ENCODE measurements at places on chromosomes 11 and 22. TPM values are rescaled to one million over a fixed set of nuclear protein-coding genes. Genes with fewer than 3 reads are reported as not detected.

DNA sequence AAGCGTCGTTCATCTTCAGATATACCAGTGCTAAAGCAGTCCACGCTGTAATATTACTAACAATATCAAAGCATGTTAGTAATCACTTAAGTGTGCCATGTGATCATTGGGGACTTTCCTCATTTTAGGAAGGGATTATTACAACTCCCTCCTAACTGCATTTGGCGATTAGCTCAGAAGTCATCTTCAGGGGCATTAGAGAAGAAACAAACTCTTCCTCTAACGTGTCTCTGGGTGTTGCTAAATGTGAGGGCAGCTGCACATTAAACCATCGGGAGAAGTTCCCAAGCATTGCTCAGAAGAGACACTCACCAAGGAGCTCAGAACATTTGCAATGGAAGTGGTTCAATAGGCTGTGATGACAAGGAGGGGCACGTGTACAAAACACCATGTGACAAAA, 17.2 kb downstream of the TESMIN start:
- no peak for DNase-seq

- no peak for DNase-seq
Measured at GRCh38 chr11:88179971-88180629, 4.9 kb upstream of the RAB38 start.

ARAP1 gene
- total RNA-seq: 66.6 TPM

ABCG4 gene
- 0.40 TPM for total RNA-seq

DNA sequence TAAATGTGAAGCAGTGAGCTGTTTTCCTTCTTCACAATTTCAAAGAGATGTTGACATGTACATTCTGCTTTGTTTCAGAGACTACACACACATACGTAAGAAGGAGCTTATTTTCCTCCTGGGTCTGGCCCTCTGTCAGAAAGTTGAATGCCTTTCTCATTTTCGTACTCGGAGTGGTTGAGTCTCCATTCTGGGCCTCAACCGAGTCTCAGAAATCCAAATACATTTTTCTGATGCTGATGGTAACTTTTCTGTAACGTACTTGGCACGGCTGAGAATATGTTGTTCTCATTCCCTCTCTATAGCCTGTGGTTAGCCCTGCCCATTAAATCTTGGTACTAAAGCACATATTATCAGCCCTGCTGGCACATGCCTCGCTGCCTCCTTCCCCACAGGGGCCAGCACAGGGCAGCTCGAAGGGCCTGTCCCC, 25.3 kb downstream of the PARVA start:
- DNase-seq: no peak

GRCh38 chr22:45102896-45103420, 60.8 kb upstream of the NUP50 start:
- DNase-seq: no peak

DNA sequence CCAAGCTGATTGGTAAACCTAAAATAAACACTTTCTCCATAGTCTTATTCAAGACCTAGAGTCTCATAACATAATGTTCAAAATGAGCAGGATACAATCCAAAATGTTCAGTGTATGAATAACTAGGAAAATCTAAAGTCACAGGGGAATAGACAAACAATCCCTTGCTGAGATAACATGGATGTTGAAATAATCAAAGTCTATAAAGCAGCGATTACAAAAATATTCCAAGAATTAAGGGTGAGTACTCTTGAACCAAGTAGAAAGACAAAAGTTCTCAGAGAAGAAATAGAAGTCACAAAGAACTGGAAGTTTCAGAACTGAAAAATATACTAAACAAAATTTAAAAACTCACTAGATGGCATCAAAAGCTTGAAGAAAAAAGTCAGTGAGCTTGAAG, 561.0 kb downstream of the INSC start:
- no peak for DNase-seq

F2 gene
- total RNA-seq: not detected

- no peak for DNase-seq
Measured at GRCh38 chr22:30994960-30995359, 25.9 kb downstream of the TUG1 start.

CD82 gene
- 44.9 TPM for total RNA-seq

DNA sequence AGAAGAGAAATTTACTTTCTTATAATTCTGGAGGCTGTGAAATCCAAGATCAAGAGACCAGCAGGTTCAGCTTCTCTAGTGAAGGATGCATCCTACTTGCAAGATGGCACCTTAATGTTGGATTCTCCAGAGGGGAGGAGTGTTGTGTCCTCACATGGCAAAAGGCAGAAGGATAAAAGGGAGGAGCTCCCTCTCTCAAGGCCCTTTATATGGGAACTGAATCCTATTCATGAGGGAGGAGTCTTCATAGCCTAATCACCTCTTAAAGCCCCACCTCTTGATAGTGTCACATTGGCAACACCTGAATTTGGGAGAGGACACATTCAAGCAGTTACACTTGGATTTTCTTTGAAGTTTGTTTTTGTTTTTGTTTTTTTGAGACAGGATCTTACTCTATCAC, 79.5 kb downstream of the SLC36A4 start:
- DNase-seq: no peak

DNA sequence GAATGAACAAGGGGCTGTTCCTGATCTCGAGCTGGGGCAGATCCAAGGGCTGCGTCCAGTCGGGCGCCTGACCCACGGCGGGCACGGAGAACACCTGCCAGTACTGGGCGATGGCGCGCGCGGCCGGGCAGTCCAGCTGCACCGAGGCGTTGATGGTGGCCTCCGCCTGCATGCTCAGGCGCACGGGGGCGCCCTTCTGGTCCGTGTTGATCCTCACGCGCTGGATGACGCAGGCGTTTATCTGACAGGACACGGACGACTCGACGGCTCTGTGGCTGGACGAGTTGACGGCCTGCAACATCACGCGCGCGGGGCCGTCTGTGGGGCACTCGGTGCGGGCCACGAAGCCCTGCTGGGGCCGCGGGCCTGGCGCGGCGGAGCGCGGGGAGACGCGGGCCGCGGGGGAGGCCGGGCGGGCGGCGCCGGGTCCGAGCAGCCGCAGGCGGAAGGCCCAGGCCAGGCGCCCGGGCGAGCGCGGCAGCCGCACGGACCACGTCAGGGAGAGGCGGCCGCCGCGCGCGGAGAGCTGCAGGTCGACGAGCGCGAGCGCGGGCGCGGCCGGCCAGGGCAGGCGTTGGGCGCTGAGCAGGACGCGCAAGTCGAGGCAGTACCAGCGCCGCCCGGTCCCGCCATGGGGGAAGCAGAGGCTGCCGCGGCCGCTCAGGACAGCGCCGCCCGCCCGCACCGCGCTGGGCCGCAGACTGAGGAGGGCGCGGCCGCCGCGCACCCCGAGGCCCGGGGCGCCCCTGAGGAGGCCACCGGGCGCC, 511 bp downstream of the PKDREJ start:
- DNase-seq: peak; percentile 69

GRCh38 chr11:5151713-5152153, 2.8 kb downstream of the OR52A1 start:
- DNase-seq: no peak

DNA sequence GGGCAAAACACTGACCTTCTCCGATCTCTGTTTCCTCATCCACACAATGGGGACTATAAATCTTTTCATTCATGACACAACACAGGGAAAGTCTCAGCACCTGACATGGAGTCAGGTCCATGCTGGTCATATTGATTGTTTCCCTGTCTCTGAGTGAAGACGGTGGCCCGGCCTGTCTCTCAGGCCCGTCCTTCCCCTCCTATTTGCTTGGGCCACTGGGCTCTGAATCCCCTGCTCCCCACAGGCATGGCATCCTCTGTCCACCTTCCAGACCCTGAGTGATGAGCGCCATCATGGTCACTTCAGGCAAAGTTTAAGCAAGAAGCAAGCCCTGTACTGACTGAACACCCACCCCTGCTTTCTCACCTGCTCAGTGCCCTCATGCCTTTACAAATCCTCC, 113.3 kb upstream of the ALX4 start:
- DNase-seq: no peak

GRCh38 chr22:43099095-43099494, 9.9 kb upstream of the TTLL1 start:
- DNase-seq: peak; percentile 51

- DNase-seq: no peak
Measured at GRCh38 chr11:97163631-97164191, 773.9 kb downstream of the JRKL start.

NXPE1 gene
- not detected for total RNA-seq

MFNG gene
- total RNA-seq: 5.1 TPM

DNA sequence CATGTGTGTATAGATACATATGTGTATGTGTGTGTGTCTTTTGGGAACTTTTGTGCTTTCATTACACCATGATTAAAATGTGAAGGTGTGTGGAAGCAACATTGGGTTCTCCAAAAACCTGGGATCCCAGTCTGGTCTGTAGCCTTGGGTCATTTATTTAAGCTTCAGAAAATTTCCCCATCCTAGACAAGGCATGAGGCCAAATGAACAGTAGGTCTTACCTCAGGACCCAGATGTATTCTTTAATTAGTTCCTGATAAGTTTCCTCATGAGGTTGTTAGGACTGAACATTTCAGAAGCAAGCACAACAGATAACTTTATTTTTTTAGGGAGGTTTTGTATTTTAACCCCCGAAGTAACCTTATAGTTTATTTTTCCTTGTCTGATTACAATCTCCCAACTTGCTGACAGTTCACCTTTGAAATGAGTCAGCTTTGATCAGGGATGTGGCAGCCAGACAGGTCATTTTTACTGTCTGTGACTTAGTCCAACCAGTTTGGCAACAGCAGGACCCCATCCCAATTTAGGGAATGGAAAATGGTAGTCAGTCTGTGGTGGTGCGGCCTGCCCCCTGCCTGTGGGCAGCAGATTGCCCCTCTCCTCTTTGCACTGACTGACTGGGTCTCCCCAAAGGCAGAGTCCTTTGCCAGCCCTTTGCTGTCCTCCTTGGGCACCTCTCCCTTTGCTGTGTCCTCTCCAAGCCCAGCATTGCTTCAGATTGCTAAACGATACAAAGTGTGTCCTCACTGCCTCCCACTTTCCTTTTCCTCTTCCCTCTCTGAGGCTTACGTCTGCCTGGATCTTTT, 88.3 kb downstream of the NAV2 start:
- no peak for DNase-seq

DNA sequence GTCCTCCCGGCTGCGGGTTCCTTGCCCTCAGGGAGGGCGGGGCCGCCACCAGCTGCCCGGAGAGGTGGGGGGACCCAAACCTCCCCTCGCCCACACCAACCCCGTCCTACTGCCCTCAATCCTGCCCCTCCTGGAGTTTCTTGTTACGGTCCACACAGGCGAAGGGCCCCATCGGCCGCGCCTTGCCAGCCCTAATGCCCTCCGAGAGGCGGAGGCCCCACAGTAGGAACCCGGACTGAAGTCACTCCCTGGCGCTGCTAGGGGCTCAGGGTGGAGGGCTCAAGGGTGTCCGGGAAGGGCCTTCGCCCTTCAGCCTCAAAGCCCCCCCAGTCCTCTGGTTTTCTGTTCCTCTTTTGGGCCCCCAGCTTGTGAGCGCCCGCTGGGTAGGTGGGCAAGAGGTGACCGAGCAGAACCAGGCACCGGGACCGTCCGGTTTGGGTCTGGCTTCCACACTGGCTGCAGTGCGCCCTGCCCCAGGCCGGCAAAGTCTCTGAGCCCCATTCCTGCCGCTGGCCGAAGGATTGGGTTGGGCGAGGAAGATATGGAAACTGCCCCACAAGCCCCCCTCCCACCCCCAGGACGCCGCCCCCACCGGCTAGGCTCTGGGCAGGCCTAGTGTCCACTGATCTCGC, 24.5 kb downstream of the DUSP8 start:
- no peak for DNase-seq

DNA sequence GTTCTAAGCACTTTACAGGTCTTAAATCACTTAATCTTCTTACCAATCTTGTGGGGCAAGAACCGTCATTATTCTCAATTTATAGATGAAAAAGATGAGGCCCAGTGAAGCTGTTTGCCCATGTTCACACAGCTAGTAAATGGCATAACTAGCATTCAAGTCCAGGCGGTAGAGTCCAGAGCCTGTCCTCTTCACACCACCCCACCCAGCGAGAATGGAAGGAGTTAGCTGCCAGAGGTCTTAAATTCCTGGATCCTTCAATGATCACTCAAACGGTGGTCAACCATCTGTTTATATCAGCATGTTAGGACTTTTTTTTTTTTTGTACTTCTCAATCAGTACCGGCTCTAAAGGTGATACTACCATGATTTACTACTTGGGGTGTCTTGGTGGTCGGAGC, 43.3 kb downstream of the PARVA start:
- no peak for DNase-seq

DNA sequence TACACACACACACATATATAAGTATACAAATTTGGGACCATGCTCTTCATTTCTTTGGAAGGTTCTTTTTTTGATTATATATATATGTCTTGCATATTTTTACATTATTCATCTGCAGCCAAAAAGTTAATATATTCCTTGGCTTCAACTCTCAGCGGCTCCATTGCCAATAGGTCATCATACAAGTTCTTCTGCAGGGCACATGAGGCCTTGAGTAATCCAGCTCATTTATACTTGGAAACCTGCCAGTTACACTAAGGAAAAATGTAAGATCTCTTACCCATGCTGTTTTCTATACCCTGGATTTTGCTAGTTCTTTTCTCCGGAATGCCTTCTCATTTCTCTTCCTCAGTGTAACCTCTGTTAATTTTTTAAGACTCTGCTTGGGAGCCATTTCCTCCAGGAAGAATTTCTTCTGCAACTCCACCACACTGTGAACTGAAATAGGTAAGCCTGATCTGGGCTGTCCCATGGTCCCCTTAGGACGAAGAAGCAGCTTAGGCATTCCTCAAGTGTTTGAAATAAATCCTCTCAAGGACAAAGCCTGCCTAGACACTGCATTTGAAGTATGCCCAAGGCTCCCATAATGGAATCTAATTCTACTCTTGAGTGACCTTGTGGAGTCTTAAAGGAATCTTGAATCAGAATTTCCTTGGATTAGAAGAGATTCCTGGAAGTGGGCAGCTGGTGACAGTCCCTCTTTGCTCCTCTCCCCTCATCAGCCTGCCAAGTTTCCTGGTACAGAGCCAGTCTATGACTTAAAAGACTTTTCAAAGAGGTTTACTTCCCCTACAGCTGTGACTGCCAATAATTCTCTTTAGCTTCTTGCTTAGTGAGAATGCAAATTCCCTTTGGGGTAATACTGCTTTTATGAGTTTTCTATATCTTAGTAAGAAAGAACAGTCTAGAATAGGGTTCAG, 182.8 kb downstream of the C11orf87 start:
- DNase-seq: no peak

TMEM218 gene
- 6.9 TPM for total RNA-seq

SLC5A12 gene
- total RNA-seq: not detected

FGF19 gene
- total RNA-seq: not detected

CHRDL2 gene
- 18.7 TPM for total RNA-seq

Data from heart right ventricle (tissue), 16 donors.